ENCODE measurements at places on chromosomes 13 and 19.

DNA sequence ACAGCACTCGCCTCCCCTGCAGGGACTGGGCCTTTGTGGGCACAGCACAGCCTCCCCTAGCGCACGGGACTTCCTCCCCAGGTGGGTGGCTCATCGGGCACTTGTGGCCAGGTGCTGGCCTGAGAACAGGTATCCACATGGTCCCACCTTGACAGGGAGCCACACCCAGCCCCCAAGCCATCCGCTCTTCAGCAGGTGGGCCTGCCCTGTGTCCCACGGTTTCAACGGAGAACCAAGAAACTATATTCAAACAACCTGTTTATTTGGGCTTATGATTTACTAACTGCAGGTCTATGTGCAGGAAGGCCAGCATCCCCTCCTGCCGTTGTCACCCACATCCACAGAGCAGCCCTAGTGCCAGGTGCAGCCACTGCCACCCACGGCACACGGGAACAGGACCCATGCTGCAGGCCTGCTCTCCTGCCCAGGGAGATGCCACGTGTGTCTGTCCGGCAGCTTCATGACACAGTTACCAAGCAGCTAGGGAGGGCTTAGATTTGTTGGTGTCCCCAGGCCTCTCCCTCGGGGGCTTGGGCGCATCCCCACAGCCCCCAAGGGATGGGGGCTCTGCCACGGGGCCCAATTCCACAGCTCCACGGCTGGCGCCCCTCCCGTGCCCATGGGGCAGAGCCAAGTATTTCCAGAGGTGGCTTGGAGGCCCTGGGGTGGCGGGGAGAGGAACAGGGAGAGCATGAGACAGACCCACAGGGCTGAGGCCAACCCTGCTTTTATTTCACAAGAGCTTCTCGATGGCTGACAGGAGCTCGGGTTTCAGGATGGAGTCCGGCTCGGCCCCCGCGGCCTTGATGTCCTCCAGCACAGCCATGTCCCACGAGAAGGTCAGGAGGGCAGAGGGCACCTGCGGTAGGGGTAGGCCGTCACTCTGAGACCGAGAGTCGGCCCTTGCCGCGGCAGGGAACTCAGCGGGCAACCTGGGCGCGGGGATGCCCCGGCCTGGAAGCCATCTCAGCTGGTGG, 12.5 kb downstream of the UBXN6 start:
- DNase-seq = no peak

DNA sequence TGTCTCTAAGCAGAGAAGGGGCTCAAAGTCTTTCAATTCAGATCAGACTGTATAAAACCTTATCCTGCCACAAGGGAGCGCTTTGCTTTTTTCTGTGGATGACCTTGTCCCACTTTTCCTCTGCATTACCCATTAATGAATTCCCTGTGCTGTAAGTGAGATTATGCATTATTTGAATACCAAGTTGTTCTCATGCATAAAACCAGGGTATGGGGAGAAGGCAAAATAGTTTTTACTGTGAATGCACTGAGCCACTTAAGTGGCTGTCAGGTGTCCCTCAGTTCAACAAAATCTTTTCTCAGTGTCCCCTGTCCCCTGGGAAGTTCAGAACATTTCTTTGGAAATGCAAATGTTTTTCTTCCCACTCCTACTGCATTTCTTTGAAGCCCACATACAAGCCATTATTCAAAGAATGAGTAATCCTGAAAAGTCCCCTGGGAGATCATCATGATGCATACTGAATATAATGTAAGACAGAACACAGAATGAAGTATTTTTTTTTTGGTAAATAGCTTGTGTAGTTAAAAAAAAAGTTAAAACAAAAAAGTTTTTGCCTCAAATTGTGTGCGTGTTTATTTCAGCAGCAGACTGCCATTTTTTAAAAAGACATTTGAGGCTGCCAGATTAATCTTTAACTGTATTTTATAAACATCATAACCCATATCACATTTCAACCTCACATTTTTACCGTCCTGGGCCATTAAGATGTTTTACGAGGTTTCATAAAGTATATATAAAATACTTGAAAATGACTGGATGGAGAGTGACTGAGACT, 506.7 kb upstream of the PCDH9 start:
- DNase-seq = peak; percentile 26

DNA sequence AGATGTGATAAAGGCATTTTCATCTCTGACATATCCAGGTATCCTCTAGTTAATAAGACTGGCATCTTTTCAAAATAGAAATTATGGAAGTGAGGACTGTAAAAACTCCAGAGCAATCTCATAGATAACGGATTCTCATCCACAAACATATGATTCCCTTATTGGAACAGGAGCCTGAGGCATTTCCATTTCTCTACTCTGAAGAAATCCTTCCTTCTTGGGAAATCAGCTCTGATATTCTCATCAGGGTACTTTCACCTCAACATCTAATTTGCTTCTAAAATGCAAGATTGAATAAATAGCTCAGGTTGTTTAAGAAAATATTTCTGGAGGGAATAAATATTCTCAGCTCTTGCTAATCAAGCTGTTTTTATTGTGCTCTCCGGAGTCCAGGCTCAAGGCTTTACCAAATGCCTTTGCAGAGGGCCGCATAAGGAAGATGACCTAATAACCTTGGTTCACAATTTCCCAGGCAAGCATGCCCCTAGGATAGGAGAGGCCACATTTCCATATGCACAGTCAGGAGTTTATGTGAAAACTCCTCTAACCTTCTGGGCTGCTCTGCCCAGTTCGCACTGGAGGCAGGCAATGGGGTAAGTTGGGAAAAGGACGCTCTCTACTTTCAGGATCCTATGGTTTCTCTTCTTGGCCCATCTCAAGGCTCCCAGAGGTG, 44.0 kb upstream of the RFC3 start:
- DNase-seq = no peak

- DNase-seq = no peak
Measured at GRCh38 chr19:12111943-12112637, 28.1 kb downstream of the ZNF20 start.
